ENCODE measurements at places on chromosomes 1 and 21. TPM values are rescaled to one million over a fixed set of nuclear protein-coding genes. Genes with fewer than 3 reads are reported as not detected.

Gene USH2A
- polyA plus RNA-seq: 0.41 TPM

Gene NBPF4
- polyA plus RNA-seq: not detected

Gene FAM3B
- polyA plus RNA-seq: 17.2 TPM

Gene SERPINC1
- polyA plus RNA-seq: 0.60 TPM

Gene ARTN
- 1.9 TPM for polyA plus RNA-seq

DNA sequence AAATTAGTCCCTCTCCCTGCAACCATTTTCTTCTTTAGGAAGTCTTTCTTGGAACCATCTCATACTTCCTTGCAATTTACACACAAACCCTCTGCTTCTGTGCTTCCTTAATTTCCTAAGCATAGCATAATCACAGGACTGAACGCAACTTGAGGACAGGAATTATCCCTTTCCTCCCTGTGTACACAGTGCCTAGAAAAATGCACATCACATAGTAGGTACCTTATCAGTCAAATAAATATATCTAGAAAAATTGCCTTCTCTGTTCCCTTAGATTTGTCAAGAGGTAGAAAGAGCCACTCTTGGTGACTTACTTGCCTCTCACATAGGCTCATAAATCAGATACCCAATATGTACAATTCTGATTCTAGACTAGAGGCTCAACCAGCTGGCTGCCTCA lies 4.9 kb downstream of the ASPM start:
- no peak for DNase-seq

DNA sequence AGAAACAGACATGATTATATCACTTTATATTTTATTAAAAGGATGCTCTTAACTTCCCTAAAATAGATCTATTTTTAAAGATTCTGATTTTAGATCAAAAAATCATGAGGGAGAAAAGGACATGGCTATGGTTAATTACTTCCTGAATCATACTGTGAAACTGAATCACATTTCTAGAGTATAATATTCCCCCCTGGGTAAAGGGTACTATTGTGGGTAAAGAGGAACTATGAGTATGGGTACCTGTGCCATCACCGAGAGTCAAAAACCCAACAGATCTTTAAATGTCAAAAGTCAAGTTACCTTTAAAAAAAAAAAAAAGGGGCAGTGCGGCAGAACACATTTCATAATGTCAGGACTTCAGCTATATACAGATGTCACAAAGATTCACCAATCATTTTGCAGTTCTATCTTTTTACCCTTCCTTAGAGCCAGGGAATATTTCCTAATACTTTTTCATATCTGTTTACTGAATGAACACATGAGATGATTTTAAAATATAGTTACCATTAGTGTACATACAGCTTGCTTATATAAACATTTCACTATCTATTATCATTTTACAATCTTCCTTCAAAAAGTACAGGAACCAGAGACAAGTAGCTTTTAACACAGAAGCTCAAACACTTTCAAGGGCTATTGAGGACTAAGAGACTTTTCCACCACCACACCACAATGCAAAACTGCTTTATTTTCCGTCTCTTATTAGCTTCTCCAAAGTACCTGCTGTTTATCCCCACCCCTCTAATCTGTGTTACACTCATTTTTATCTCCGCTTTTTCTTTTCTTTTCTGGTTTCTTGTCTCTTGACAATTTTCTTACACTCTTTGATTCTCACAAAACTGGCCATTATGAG lies 45.0 kb downstream of the EVI5 start:
- DNase-seq: no peak

DNA sequence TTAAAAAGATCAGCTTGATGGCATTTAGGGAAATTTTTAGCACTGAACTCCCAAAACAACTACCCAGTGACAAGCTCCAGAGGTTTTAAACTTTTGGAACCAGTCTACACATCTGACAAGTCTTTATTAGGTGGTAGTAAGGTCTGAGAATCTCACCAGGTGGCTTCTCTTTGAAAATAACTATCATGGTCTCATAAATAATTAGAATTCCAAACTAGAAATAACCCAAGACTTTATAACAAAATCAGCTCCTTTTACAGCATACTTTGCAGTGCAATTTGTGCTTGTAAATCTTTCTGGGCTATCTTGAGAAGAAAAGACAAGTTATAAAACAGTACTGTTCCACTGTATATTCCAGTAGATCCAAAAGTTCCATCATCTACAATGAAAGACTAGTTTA lies 108.7 kb downstream of the LTN1 start:
- no peak for DNase-seq

GRCh38 chr1:223320959-223321358 lies 43.0 kb downstream of the SUSD4 start:
- DNase-seq: no peak

GRCh38 chr1:229027622-229028182 lies 243.2 kb upstream of the RAB4A start:
- DNase-seq: no peak

DNA sequence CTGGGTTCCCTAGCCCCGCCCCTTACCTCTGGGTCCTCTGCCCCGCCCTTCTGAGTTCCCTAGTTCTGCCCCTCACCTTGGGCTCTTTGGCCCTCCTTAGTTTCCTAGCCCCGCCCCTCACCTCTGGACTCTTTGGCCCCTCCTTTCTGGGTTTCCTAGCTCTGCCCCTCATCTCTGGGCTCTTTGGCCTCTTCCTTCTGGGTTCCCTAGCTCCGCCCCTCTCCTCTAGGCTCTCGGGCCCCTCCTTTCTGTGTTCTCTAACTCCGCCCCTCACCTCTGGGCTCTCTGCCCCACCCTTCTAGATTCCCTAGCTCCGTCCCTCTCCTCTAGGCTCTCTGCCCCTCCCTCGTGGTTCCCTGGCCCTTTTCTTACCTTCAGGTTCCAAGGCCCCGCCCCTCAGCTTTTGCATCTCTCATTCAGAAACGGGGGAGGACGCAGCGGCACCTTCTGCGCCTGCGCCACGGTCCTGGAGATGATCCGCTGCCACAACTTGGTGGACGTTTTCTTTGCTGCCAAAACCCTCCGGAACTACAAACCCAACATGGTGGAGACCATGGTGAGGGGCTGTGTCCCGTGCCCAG lies 88.5 kb downstream of the PTPRU start:
- no peak for DNase-seq

DNA sequence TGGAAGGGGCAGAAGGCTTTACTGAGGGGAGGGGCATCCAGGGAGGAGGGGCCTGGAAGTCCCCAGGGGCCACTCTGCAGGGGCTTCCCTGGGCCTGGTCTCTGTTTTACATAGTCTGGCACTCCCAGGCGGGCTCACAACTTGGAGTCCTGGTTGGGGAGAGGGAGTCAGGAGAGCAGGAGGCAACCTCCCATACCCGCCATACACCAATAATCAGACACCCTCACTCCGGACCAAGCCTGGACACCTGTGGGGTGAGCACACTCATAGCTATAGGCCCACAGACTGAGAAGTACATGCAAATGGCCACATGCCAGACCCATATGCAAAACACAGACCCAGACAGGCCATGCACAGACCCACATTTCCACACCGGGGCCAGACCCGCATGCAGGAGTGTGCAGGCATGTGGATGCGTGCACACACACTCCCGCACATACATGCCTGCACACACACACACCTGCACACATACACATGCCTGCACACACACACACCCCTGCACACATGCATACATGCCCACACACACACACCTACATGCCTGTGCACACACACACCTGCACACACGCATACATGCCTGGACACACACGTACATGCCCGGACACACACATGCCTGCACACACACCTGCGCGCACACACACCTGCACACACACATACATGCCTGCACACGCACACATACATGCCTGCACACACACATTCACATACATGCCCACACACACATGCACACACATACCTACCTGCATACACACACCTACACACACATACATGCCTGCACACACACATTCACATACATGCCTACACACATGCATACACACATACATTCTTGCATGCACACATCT lies 89.5 kb upstream of the RUNX3 start:
- no peak for DNase-seq

DNA sequence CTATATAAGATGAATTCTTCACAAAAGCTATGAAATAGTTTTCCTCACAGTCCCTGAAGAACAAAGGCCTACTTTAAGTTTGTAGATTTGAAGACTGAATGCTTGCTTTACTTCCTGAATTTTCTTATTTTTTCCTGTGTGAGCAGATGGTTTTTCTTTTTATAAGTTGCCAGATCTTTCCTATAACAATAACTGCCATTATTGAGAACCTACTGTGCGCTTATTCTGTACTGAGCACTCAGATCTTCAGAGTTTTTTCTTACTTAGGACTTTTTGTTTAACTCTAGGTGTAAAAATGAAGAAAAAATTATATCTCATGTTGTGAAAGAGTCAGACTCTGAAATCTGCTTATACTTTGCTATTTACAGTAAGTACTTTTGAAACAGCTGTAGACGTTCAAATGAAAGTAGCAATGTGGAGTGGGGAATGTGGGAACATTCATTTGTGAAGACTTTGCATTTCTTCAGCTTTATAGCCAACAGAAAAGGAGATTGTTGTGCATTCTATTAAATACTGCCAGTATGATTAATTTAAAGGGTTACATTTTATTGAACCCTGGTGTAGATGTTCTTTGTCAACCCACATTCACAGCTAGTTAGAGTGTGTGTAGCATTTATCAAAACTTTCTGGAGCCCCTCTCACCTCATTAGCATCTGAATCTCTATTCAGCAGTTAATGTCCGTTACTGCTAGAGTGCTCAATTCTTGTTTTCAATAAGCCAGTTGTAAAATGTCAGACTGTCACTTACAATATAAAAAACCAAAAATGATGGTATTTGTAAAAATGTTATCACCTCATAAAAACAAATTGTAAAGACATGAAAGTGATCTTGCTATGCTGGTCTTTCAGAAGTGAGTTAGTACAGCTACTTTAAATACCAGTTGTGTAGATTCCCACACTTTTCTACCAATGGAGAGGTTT lies 29.0 kb downstream of the NFIA start:
- DNase-seq: no peak

- DNase-seq: no peak
Observed at GRCh38 chr1:18635891-18636595, 5.4 kb downstream of the PAX7 start.

GRCh38 chr1:205783904-205784303 lies 8.6 kb upstream of the RAB29 start:
- no peak for DNase-seq

- DNase-seq: no peak
Observed at GRCh38 chr1:110726755-110727154, 52.0 kb upstream of the KCNA3 start.

Measured in left renal cortex interstitium (tissue), 4 donors.